ENCODE measurements at places on chromosomes 5 and 9.
A peak's percentile ranks its signal among the peaks of the same experiment; 100 is the strongest.

DNA sequence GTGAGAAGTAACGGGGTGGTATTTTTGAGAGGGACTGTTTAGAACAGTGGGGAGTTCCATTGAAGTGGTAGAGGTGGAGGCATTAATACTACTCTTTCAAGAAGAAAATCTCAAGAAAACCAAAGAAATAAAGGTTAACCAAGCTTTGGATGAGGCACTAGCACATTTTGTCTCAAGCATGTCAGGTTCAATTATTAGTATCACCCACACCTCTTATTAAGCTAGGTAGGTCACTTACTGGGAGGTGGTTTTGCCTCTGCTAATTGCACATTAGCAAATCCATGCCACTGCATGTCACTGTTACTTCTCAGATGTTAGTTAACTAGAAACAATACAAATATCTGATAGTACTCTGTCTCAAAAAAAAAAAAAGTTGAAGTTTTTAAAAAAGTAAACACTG lies 10.2 kb downstream of the RABGAP1 start:
- DNase-seq: no peak

- no peak for DNase-seq
Observed at GRCh38 chr5:81214848-81215247, 18.3 kb upstream of the CKMT2 start.

- DNase-seq: peak; percentile 52
Observed at GRCh38 chr9:89666364-89666763, 61.6 kb downstream of the GADD45G start.

- no peak for DNase-seq
Observed at GRCh38 chr5:106601620-106602019, 1069.1 kb downstream of the EFNA5 start.

GRCh38 chr9:132235894-132236661 lies 74.2 kb downstream of the NTNG2 start:
- DNase-seq: peak; percentile 89

DNA sequence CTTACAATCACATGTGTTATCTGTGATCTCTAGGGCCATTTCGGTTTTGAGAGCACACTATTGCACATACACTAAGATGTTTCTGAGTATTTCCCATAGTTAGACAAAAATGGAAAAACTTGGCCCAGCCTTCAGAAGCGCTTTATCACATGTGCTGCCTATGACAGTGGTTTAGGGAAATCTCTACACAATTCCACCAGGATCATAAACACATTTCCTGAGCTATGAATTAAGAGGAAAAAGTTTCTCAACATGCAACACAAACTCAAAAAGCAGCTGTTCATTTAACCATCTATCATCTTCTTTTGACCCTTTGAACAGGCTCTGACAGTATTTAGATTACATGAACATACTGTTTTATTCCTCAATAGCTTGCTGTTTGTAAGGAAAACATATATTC lies 15.1 kb downstream of the FGF1 start:
- no peak for DNase-seq

DNA sequence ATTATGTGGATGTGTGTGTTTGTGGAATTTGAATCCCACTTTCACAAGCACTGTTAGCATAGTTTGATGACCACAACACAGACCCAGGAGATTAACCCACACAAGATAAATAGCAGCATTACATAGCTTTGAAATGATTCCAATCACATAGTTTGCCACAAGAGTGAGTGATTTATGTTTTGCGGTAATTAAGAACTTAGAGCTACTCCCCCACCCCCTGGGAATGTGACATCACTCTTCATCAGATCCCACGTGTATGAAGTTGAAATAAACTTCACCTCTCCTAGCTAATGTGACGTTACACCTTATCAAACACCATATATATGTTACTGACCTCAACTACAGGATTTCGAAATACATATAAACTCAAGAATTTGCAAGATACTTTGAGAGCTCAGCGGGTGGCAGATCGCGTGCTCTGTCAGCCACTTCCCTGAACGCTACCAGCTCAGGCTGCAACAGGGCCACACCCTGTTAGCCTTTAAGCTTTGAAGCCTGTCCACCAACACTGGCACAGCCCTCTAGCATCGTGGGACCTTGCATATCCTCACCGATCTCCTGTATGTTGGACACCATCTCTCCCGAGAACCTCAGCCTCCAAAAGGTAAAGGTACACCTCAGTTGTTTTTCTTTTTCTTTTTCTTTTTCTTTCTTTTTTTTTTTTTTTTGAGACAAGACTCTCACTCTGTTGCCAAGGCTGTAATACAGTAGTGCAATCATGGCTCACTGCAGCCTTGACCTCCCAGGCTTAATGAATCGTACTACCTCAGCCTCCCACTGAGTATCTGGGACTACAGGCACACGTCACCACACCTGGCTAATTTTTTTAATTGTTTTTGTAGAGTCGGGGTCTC lies 1.7 kb upstream of the AGTPBP1 start:
- DNase-seq: peak; percentile 31

- no peak for DNase-seq
Observed at GRCh38 chr5:83034036-83034435, 43.2 kb downstream of the TMEM167A start.

DNA sequence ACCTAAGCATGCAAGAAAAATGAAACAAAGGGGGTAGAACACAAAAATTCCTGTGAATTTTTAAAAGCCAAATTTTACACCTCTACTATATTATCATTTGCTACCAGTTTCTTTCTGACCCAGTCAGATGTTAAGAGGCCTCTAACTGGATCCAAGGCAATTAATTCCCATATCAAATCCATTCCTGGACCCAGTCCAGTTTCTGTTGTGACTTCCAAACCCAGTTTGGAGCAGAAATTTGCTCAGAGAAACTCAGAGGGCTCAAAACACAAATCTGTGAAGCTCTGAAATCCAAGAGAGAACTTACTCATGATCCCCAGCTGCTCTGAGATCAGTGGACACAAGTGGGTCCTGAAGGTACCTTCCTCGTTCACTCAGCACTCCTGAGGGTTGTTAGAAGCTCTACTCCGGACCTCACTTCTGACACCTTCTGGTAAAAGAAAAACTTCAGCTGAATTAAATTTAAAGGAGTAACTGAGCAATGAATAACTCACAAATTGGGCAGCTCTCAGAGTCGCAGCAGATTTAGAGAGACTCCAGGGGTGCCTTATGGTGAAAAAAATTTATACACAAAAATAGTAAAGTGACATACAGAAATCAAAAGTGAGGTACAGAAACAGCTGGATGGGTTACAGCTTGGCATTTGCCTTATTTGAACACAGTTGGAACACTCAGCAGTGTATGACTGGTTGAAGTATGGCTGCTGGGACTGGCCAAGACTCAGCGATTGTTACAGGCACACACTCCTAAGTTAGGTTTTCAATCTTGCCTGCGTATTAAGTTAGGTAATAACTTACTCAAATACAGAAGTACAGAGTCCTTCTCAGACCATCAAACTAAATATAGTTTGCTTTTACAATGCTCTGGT lies 32.4 kb downstream of the INSL4 start:
- DNase-seq: peak; percentile 47

- no peak for DNase-seq
Observed at GRCh38 chr9:108551030-108551841, 304.6 kb downstream of the ACTL7B start.

DNA sequence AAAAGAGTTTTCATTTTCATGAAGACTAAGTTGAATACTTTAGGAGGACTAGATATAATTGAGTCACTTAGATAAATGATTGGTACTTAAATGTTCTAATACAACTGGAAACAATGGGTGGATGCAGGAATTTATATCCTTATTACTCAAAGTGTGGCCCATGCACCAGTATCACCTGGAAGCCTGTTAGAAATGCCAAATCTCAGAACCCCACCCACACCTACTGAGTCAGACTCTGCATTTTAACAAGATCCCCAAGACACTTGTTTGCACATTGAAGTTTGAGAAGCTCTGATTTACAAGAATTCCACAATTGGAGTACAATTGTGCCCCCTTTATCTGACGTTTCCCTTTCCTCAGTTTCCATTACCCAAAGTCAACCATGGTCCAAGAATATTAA lies 239.0 kb downstream of the AUH start:
- no peak for DNase-seq

DNA sequence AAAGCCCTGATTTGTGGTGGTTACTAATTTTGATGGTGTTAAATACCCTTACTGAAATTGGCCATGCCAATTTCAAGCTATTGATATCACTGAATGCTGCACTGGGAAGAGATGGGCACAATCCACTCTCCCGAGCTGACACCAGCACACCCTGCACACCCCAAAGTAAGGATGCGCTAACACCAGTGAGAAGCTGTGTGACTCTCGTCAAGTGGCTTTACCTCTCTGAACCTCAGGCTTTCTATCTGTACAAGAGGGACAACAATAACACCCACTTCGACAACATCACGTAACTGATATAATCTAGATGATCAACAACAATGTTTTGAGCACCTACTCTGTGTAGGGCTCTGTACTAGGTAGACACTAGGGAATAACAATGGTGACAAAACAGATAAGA lies 8.0 kb upstream of the AKNA start:
- DNase-seq: no peak

DNA sequence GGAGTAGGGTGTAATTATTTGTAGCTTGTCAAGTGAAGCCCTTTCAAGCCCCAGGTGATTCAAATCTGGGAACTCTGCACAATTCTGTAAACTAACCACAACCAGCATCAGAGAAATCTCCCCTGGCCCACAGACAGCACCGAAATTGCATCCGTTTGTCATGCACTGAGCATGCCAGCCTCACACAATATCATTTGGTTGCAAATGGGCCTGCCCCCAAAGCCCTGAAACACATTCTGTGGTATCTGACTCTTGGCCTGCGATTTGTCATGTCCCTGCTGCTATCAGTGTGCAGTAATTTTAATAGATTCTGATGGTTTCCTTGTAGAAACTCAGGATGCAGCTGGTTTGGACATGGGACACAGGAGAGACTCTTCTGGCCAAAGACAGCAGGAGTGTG lies 35.3 kb downstream of the SNX24 start:
- no peak for DNase-seq

DNA sequence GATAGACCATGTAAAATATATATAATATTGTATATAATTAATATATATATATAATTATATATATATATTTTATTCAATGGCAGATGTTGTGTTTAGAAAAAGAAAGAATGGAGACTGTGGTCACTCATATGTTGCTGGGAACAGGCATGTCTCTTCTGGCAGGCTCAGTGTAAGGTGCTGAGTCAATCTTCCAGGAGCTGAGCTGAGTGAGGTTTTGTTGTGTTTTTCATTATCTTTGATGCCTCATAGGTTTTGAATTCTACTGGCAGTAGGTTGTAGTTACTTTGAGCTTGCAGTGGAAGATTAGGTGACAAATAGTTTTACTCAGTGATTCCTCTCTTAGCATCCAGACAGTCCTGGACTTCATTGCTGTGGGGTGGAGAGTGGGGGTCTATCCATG lies 561.3 kb downstream of the IRX1 start:
- DNase-seq: no peak

DNA sequence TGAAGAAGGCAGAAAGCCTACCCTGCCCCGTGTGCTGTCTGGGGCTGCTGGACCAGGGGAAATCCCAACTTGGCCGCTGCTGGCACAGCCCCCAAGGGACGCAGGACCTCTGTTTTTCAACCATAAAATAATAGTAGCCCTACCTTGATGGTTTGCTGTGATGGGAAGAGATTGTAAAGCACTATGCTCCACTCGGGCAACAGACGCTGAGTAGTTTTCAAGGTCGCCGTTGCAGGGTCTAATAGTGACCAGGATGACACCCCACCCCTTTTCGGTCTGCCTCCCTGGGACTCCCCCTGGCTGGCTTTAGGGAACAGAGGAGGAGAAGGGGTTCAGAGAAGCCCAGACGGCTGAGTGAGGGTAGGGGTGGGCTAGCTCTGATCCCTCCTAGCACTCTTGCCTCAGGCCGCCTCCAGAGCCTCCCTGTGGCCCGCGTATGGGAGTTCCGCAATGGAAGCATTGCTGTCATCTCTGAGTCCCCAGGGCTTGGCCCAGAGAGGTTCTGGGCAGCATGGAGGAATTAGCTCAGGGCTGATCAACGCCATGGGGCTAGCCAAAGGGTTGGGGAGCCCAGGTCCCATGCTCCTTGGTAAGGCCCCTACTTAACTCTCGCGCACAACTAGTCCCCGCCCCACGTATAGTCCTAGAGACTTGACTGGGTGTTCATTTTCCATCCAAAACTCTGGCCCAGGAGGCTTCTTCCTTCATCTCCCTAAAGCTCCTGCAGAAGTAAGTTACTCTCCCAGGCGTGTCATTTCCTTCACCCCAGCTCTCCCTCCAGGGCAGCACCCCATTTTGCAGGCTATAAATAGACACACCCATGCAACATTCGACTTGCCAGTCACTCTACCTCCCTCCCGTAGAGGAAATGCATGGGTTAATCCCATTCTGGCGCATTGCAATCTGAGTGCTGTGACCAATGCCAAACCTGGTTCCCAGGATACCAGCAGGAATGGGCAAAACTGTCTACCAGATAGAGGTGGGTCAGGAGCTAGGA lies 1.1 kb upstream of the IRF1 start:
- DNase-seq: no peak

DNA sequence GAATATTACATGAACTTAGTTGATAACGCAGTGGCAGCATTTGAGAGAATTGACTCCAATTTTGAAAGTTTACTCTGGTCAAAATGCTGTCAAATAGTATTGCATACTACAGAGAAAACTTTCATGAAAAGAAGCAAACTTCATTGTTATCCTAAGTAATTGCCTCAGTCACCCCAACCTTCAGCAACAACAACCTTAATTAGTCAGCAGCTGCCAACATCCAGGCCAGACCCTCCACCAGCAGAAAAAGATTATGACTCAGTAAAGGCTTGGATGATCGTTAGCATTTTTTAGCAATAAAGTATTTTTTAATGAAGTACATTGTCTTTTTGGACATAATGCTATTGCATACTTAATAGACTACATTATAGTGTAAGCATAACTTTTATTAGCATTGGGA lies 40.8 kb upstream of the SPDL1 start:
- DNase-seq: no peak

GRCh38 chr5:148635321-148636083 lies 18.8 kb downstream of the HTR4 start:
- no peak for DNase-seq

GRCh38 chr5:96946381-96946780 lies 10.5 kb downstream of the LNPEP start:
- DNase-seq: no peak

DNA sequence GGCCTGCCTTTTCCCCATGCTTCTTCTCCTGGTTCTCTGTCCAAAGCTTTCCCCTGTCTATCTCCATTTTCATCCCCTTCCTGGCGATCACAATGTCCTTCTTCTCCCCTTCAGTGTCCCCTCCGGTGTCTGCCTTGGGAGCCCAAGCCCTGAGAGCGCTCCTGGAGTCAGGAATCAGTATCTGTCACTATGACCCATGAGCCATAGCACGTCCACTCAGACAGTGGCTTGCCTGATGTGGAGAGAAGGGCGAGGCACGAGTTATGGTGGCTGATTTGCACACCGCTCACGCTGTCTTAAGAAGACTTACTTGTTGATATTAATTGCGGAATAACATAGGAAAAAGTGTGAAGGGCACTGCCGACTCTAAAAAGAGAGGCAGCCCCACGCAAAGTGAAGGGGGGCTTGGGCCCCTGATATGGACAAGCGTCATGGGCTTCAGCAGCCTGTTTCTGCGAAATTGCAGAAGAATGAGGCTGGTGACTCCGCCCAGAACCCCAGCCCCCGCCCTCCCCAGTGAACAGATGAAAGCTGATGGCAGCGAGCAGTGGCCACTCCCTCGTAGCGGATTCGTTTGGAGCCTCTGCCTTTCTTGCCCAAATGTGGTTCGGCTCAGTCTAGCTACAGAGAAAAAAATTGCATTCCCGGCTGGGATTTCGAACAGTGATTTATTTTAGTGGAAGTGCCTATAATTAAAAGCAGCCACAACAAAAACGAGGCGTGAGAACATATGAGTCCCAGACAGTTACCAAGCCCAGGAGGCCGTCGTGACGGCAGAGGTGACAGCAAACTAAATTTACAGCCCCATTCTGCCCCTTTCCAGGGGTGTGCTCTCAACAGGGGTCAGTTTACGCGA lies 149.8 kb downstream of the ICE1 start:
- no peak for DNase-seq

GRCh38 chr5:129410488-129410887 lies 49.6 kb upstream of the ADAMTS19 start:
- DNase-seq: peak; percentile 28
